ENCODE measurements at places on chromosomes 11 and 22.

GRCh38 chr22:44200855-44201550 lies 20.3 kb downstream of the PARVG start:
- DNase-seq: no peak

- no peak for DNase-seq
These were observed 14.3 kb downstream of the LRRC75B start for GRCh38 chr22:24578355-24579257.

GRCh38 chr22:29243874-29244446 lies 23.8 kb downstream of the RHBDD3 start:
- DNase-seq: no peak

DNA sequence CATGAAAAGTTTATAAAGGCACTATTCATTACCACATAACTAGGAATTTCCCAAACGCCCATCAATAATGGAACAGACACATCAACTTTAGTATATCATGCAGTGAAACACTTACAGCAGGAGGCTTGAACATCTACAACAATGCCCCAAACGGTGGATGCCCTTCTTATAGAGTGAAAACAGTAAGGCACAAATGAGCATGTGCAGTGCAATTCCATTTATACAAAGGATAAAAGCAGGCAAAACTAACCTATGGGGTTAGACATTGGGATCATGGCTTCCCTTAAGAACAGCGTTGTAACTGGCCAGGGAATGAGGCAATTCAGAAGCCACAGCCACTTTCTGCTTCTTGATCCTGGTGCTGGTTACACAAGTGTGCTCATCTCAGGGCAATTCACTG lies 1363.0 kb downstream of the TBC1D22A start:
- no peak for DNase-seq

DNA sequence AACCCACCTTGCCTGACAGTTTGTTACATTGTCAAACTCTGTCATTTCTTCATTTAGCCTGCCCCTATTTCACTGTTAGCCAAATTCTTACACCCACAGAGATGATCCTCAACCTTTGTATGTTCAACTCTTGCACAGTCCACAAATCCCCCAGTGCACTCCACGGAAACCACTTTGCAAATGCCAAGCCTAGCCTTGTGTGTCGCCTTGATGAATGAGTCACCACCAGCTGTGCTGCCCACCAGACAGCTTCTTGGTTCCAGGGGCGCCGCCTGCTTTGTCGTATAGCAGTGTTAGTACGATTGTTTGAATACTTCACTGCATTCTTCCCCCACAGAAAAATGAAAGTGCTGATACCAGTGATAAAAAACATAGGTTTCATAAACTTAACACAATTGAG lies 686.3 kb downstream of the NTM start:
- no peak for DNase-seq

DNA sequence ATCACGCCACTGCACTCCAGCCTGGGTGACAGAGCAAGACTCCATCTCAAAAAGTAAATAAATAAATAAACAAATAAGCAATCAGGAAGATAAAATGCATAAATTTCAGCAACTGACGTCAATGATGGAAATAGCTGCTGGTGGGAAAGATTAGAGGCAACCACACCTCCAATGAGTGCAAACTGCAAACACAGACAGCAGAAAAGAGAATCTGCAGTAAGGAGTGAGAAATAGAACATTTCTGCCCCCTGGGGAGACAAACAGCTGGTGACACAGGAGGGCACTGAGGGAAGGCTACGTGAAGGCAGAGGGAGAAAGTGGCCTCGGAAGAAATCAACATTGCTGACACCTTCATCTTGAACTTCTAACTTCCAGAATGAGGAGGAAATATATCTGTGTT lies 6.5 kb downstream of the PI4KA start:
- no peak for DNase-seq

GRCh38 chr22:34080433-34080832 lies 160.2 kb upstream of the LARGE1 start:
- DNase-seq: no peak

DNA sequence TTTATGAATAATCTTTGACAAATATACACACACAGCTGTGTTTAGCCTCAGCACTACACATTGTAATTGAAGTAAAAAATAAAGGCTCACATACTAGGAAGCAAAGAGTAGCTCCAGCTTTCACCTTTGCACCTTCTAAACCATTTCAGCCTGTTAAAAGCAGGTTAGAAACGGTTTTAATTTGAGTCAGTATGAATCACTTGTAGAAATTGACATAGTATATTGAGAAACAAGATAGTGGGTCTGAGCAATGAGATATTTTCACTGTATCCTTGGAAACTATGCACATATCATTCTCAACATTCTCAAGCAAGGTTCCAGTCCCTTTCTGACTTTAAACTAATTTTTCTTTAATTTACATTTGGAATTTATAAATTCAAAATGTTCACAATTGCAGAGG lies 380.3 kb downstream of the AASDHPPT start:
- DNase-seq: no peak

Data from NCI-H2107 (cell line).